ENCODE measurements at places on chromosomes 16 and 17. TPM values are rescaled to one million over a fixed set of nuclear protein-coding genes. Genes with fewer than 3 reads are reported as not detected.

TPSD1 gene
- not detected for total RNA-seq

SLC12A3 gene
- total RNA-seq = not detected

GRCh38 chr17:37090941-37091340, 142.2 kb downstream of the AATF start:
- no peaks in the 10 kb centered on the region for H3K27me3 ChIP-seq
- H3K36me3 ChIP-seq = peaks cover 94% of the 10 kb centered on the region
- no peak for DNase-seq

DNA sequence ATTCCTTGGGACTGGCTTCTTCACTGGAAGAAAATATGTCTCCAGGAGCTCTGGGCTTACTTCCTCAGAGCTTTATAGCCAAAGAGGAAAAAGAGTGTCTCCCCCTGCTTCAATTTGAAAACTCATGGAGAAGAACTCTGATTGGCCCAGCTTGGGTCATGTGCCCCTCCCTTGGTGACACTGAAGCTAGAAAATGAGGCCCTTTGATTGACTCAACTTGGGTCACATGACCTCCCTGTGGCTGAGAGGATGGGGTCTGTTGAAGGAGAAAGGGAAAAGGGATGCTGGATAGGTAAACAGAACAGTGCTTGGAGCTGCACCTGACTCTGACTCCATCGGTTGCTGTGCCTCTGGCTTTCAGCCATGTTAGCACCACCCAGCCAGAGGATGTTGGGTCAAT, 70.6 kb upstream of the KSR1 start:
- H3K4me3 ChIP-seq = no peak overlapping the region
- H3K27me3 ChIP-seq = no peaks in the 10 kb centered on the region
- no peaks in the 10 kb centered on the region for H3K36me3 ChIP-seq

DNA sequence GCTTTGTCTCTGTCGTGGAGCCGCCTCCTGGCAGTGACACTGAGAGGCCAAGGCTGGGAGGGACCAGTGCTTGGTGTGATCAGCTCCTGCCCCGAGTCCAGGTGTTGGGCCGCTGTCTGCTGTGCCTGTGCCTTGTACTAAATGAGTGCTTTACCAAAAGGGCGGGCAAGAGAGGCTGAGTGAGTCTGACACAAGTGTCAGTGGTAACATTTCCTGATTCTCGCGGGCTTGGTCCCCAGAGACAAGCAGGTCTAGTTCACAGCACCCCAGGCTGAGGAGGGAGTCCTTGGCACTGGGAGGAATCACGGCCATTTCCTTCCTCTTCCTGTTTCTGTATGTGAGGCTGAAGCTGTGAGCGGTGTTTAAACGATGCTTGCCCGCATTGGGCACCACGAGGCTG, 30.2 kb downstream of the PLD6 start:
- H3K4me1 ChIP-seq = no peaks in the 10 kb centered on the region
- no peaks in the 10 kb centered on the region for H3K27me3 ChIP-seq
- no peak for DNase-seq

GRCh38 chr16:87348616-87349157, 31.5 kb upstream of the C16orf95 start:
- peaks cover 90% of the 10 kb centered on the region for H3K36me3 ChIP-seq
- no peak for DNase-seq
- H3K27me3 ChIP-seq = no peaks in the 10 kb centered on the region

- H3K4me3 ChIP-seq = no peak overlapping the region
- no peaks in the 10 kb centered on the region for H3K36me3 ChIP-seq
- H3K4me1 ChIP-seq = no peaks in the 10 kb centered on the region
- no peak for DNase-seq
Observed at GRCh38 chr17:50194140-50194933, 7.1 kb downstream of the COL1A1 start.

GRCh38 chr16:203246-203645, 23.0 kb downstream of the HBQ1 start:
- H3K27me3 ChIP-seq = no peaks in the 10 kb centered on the region
- no peaks in the 10 kb centered on the region for H3K4me1 ChIP-seq
- no peak overlapping the region for H3K4me3 ChIP-seq
- DNase-seq = no peak

DNA sequence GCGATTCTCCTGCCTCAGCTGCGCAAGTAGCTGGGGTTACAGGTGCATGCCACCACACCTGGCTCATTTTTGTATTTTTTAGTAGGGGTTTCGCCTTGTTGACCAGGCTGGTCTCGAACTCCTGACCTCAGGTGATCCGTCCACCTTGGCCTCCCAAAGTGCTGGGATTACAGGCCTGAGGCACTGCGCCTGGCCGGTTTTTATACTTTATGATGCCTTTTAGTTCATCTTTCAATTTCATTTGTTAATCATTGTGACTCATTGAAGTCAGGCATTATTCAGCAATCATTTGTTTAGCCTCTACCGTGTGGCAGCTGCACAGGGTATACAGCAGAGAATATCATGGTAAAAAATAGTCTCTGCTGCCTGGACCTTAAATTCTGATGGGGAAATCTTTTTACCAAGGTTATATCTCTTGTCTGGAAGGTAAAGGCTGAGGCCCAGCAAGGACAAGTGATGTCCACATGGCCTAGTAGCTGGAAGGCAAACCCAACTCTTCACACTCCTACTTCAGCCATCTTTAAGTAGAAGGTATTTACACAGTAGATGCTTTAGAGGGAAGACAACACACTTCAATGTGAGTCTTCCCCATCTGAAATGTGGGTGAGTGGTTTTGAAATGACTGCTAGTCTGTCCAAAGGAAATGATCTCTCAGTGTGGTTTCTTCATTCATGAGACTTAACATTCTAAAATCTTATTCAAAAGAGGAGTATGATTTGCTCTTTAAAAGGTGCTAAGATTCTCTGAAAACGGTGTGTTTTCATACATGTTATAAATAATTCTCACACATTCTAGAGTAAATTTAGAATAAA, 2.4 kb downstream of the PRPSAP2 start:
- no peak overlapping the region for H3K4me3 ChIP-seq
- H3K27me3 ChIP-seq = no peaks in the 10 kb centered on the region

- no peaks in the 10 kb centered on the region for H3K36me3 ChIP-seq
- no peak overlapping the region for H3K27ac ChIP-seq
- no peak for DNase-seq
Observed at GRCh38 chr17:74474043-74474792, 7.8 kb downstream of the CD300A start.

Measured in HepG2 (cell line).